ENCODE measurements at places on chromosomes 12 and 14.

GRCh38 chr14:30179381-30180130 is 251.9 kb upstream of the PRKD1 start:
- no peak for DNase-seq

DNA sequence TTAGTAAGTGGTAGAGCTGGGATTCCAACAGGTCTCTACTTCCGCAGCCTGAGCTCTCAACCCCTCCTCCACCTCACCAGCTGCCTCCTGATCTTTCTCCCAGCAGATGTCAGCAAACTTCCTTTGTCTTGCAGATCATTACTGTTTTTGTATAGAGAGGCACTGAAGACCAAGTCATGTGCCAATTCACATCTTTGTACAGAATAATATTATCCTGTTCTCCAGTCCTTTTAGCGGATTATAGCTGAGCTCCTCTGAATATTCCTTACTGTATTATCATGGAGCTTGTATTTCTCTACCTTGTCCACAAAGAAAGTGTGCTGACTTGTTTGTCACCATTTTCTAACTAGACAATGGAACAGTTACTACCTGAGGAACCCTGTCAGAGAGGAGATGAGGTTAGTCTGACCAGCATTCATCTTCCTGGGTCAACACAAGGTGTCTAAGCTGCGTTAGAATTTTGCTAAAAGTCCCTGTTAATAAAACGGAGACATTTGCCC is 142.3 kb upstream of the ARHGAP5 start:
- no peak for DNase-seq

GRCh38 chr14:50069325-50069724 is 47.0 kb downstream of the VCPKMT start:
- DNase-seq, result no peak

DNA sequence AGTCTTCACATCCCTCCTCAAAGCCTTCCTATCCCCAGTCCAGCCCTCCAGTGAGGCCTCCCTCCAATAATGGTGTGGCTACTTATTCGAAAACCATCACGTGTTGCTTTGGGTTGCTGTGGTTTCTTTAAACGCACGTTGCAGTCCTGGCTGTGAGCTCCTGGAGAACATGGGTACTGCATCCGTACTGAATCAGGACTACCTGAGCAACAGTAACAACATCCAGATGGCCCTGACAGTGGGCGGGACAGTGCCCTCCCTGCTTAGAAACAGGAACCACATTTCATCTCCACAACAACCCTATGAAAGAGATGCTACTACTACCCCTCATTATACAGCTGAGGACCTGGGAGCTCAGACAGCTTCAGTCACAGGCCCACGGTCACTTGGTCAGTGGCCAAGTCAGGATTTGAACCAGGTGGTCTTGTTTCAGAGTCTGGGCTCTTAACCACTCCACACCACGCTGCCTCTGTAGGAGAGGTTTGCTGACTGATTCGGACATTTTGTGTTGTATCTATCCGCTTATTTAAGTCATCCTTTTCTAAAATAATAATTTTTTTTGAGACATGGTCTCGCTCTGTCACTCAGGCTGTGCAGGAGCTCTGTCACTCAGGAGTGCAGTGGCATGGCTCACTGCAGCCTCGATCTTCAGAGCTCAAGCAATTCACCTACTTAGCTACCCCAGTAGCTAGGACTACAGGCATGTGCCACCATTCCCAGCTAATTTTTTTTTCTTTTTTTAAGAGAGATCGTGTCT is 104.8 kb downstream of the DPF3 start:
- DNase-seq, result no peak

- no peak for DNase-seq
These were observed 107.4 kb upstream of the RGS6 start for GRCh38 chr14:71824816-71825215.

GRCh38 chr12:120761519-120761934 is 35.9 kb downstream of the ACADS start:
- DNase-seq, result no peak

- DNase-seq, result no peak
These were observed 36.4 kb upstream of the PRIMA1 start for GRCh38 chr14:93824518-93825234.

GRCh38 chr14:101152855-101153254 is 249.3 kb upstream of the RTL1 start:
- DNase-seq, result no peak

GRCh38 chr12:115943310-115943629 is 334.2 kb downstream of the MED13L start:
- no peak for DNase-seq

- DNase-seq, result no peak
These were observed 221.9 kb upstream of the EGLN3 start for GRCh38 chr14:34172550-34173368.

DNA sequence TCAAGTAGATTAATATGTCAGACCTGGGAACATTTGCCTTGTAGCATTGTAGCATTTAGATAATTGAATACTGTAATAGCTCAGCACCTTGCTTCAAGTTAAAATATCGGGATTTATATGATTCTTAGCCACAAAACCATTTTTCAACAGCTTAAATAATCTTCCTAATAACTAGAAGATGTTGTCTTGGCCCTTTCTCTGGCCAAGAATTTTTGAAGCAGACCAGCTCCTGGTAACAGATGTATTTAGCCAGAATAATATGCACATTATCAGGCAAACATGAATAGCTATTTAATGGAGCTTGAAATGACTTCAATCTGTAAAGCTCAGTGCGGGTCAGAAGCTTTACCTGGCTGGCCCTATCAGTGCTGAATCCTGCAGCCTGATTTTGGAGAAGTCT is 913.1 kb downstream of the AACS start:
- no peak for DNase-seq

DNA sequence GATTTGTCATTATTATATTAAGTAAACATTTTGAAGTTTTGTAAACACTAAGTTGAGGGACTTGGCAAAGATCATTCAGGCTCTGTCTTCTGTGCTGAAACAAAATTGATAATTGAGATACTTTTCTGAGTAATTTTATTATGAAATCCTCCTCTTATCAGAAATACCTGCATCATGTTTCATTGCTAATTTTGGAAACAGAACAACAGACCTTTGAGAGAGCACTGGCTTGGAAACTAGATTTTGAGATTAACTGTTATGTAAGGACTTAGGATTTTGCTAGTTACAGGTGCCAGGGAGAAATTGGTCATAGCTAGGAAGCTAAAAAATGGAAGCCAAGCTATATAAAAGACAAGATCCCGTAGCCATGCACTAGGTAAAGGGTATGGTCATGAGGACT is 201.7 kb upstream of the DCN start:
- no peak for DNase-seq

GRCh38 chr12:116525418-116526001 is 33.7 kb upstream of the MAP1LC3B2 start:
- DNase-seq, result no peak

- no peak for DNase-seq
These were observed 159.6 kb upstream of the C14orf180 start for GRCh38 chr14:104419865-104420505.

DNA sequence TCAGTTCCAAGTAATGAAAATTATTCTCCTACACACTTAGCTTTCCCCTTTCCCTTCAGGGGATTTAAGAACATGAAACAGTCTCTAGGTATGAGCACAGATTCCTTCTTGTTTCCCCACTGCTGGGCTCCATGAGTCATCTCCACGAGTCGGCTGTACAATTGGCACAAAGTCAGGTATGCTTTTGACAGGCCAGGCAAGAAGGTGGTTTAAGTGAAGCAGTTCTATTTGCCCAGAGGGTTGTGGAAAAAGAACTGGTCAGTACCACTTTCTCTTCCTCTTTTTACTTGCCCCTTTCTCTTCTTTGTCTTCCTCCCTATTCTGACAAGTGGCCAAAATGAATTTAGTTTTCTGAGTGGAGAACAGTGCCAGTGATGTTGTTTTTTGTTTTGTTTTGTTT is 16.3 kb downstream of the DYNC1H1 start:
- no peak for DNase-seq

- no peak for DNase-seq
These were observed 96.9 kb downstream of the VRK1 start for GRCh38 chr14:96893966-96894622.

GRCh38 chr12:48788854-48789775 is at the start of gene ADCY6:
Gene ADCY6, minus strand, starts transcription at chr12:48789089. Its CDS starts 5,655 bp downstream, at chr12:48783434.
- DNase-seq, result no peak

GRCh38 chr14:71753126-71753830 is 179.0 kb upstream of the RGS6 start:
- DNase-seq, result no peak

DNA sequence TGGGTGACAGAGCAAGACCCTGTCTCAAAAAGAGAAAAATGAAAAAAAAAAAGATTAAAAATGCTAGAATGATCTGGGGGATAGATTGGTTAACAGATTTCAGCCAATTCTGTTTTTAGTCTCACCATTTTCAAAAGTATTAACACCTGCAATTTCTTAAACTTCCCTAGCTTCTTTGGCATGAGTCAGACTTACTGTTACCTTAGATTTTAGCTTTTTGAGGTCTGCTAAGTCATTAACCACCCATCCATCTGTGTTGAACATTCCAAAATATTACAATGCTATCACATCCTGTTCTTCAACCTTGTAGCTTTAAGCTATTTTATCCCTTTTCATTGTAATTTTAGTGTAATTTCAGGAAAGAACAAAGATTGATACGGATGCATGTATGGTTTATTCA is 59.3 kb downstream of the PPP1R13B start:
- DNase-seq, result no peak

DNA sequence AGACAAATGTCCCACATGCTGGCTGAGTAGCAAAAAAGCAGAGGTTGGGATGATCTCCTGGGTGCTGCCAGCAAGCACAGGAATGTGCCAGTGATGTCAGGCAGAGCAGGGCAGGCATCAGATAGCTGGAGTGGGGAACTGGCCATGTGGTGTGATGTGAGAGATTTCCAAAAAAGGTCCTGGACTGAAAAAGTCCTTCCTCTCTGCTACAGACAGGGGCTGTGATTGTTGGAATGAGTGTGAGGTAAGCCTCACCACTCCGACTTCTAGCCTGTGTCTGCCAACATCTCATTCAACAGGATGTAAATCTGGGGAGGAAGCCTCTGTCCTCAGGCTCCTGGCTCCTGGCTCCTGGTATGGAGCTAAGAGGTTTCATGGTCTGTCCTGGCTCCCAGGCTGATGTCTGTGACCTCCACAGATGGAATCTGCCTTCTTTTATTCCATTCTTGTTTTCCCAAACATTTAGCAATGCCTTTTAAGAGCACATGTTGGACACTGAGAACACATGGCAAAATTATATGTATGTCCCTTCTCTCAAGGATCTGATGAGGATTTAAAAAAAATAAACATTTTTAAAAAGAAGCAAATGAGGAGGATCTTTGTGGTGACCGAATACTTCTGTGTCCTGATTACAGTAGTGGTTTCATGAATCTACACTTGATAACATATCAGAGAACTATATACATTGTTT is 50.1 kb upstream of the STK38L start:
- no peak for DNase-seq

DNA sequence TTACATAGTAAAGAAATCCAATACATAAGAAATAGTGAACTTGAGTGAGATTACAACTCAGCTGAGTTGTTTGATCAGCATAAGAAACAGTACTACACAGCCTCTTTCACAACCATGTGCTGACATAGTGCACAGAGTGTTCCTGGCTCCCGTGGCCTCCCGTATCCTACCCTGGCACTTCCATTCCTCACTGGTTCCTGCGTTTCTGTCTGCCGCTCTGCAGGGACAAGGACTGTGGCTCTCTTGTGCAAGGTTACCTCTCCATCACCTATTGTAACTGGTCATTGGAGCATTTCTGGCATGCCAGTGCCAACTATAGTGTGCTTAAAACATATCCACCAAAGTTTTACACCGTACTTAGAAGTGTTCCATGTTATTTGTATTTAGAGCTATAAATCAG is 46.3 kb upstream of the PCED1B start:
- no peak for DNase-seq

- no peak for DNase-seq
These were observed 34.3 kb upstream of the CHST11 start for GRCh38 chr12:104422441-104422840.

GRCh38 chr12:2834581-2835491 is at the start of gene NRIP2:
Gene NRIP2, minus strand, starts transcription at chr12:2835035. Its CDS starts 52 bp downstream, at chr12:2834983.
- DNase-seq, result no peak
